Effector memory CD8-positive, alpha-beta T cell (primary cell): ENCODE measurements at places on chromosomes 1 and 21.

- peak overlapping the region; percentile 42 for H3K4me3 ChIP-seq
- H3K4me1 ChIP-seq: peaks cover 32% of the 10 kb centered on the region
- H3K27me3 ChIP-seq: no peaks in the 10 kb centered on the region
These were observed 43.5 kb upstream of the JAK1 start for GRCh38 chr1:65009724-65010420.

DNA sequence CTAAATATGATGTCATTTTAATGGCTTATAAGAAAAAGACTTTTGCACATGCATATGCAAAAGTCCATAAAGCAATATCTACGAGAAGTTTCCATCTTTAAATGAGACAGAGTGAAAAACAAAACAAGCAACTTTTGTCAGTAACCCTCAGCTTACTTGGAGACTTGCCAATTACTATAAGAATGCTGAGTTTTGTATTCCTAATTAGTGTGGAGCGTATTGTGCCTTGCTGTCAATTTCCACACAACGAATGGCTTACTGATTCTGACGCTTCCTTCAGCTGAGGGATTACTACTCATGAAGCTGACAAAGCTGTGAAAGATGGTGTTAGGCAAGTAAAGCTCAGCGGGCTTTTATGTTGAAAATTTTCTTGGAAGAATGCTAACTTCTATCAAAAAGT, 440.4 kb upstream of the ADAMTS5 start:
- H3K4me3 ChIP-seq: no peak overlapping the region
- no peaks in the 10 kb centered on the region for H3K27me3 ChIP-seq
- H3K27ac ChIP-seq: no peak overlapping the region

DNA sequence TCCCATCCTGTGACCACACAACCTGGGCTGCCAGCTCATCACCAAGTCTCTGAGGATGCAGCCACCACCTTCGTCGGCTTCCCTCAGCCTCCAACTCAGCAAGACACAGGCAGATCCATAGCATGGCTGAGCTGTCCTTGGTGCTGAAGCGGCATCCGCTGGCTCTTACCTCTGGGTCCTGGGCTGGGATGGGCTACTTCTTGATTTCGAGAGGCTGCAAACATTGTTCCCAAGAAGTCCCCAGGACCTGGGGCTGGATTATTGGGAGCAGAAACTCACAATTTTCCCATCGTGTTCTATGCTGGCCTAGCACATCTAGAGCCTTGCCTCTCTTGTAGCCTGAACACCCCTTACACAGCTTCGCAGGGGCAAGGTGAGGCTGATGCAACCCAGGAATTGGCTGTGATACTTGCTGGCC, 24.9 kb upstream of the C1QA start:
- no peak overlapping the region for H3K27ac ChIP-seq
- H3K4me3 ChIP-seq: no peak overlapping the region
- H3K36me3 ChIP-seq: no peaks in the 10 kb centered on the region
- no peak for DNase-seq
- H3K27me3 ChIP-seq: peaks cover 54% of the 10 kb centered on the region

DNA sequence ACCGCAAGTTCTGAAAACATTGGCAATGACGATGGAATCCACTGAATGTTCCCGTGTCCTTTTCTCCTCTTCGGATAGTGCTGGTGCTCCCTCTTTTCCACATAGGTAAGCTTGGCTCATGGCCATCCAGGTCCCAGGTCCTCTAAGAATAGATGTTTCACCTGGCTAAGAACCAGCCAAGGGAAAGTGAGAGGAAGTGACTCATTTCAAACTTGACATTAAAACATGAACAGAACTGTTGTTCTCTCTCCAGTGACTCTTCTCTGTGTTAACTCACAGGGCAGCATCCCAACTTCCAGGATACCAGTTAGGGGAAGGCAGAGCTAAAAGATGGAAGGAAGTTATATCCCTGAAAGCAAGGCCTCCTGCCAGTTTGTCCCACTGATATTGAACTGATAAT, 493.8 kb upstream of the CHRM3 start:
- H3K27ac ChIP-seq: no peak overlapping the region
- no peak overlapping the region for H3K4me3 ChIP-seq
- no peak for DNase-seq
- no peaks in the 10 kb centered on the region for H3K36me3 ChIP-seq
- no peaks in the 10 kb centered on the region for H3K4me1 ChIP-seq
